Cerebellar nuclear complex (tissue), 1 donor: ENCODE measurements at places on chromosomes 4 and X.

- DNase-seq, result no peak
Observed at GRCh38 chr4:14404730-14405129, 597.6 kb upstream of the CPEB2 start.

- DNase-seq, result no peak
Observed at GRCh38 chrX:40326186-40326965, 228.6 kb upstream of the BCOR start.

GRCh38 chrX:68511255-68511654, 12.4 kb downstream of the YIPF6 start:
- no peak for DNase-seq

DNA sequence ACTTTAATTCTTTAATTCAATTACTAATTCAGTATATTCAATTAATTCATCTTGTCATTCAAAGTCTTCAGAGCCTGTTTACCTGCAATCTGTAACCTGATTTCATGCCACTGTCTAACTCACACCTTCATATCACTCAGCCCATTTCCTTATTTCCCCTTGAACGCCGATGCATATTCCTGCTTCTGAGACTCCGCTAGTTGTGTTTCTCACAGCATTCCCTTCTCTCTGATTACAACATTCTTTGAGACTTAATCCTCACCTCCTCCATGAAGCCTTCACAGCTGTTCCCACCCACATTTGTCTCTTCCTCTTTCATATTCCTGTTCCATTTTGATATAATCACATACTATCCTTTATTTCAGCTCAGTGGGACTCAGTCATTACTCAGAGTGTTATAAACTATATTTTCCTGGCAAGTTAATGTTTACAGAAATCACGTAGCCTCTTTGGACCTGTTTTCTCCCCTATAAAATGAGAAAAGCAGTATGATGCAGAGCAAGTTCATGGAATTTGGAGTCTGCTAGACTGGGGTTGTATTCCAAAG, 69.0 kb downstream of the MAP9 start:
- DNase-seq, result no peak

DNA sequence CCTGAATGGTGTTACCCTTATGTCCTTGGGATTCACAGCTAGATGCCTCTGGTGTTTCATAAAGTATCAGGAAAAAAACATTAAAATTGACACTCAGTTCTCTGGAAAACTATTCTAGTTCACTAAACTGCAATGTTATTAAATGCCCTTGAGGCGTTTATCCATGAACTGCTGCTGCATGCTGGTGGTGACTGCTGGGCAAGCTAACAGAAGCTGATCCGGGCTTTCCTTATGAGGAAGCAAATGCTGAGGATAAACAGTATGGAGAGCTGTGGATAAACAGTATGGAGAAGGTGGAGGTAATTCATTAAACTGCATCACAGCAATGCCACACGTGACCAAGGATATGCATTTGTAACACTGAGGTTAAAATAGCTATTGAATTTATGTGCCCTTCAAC, 227.0 kb downstream of the NR3C2 start:
- DNase-seq, result no peak

DNA sequence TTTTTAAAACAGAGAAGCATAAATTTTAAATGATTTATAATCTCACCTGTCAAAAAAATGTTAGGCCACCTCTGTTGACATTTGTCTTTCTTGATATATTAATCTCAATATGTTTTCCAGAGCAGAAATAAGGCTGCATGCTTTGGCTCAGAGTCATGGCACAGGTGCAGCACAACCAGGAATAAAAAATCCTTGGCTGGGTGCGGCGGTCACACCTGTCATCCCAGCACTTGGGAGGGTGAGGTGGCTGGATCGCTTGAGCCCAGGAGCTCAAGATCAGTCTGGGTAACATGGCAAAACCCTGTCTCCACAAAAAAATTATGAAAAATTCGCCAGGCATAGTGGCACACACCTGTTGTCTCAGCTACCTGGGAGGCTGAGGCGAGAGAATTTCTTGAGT, 18.1 kb downstream of the CPLX1 start:
- no peak for DNase-seq

- no peak for DNase-seq
Observed at GRCh38 chr4:10083861-10084641, 32.5 kb downstream of the WDR1 start.

GRCh38 chr4:7854697-7855370, 84.8 kb downstream of the AFAP1 start:
- no peak for DNase-seq

- DNase-seq, result no peak
Observed at GRCh38 chrX:8627796-8628195, 104.1 kb downstream of the ANOS1 start.

GRCh38 chrX:131841496-131842437, 181.3 kb upstream of the STK26 start:
- no peak for DNase-seq

- DNase-seq, result no peak
Observed at GRCh38 chr4:36392024-36392423, 110.6 kb downstream of the DTHD1 start.

DNA sequence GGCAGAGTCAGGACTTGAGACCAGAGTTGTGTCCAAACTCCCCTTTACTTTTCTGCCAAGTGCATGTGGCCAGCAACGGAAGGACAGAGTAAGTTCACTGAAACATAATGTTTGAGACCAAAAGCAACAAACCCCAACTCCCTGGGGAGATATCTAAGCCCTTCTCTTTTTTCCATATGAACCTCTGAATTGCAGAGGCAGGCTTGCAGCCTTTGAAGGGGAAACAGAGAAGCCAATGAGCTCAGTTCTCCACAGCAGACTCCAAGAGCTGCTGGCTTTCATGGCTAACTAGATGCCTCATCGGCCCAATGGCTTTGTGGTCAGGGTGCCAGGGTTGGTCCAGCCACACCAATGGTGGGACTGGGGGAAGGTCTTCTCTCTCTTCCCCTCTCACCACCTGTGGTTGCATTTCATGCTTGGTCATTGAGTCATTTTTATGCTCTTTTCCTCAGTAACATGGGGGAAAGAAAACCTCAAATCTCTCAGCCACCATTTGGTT, 34.0 kb downstream of the STARD8 start:
- no peak for DNase-seq

- no peak for DNase-seq
Observed at GRCh38 chrX:95056901-95057300, 1382.9 kb downstream of the FAM133A start.

- no peak for DNase-seq
Observed at GRCh38 chrX:121308276-121308805, 260.9 kb downstream of the GLUD2 start.

DNA sequence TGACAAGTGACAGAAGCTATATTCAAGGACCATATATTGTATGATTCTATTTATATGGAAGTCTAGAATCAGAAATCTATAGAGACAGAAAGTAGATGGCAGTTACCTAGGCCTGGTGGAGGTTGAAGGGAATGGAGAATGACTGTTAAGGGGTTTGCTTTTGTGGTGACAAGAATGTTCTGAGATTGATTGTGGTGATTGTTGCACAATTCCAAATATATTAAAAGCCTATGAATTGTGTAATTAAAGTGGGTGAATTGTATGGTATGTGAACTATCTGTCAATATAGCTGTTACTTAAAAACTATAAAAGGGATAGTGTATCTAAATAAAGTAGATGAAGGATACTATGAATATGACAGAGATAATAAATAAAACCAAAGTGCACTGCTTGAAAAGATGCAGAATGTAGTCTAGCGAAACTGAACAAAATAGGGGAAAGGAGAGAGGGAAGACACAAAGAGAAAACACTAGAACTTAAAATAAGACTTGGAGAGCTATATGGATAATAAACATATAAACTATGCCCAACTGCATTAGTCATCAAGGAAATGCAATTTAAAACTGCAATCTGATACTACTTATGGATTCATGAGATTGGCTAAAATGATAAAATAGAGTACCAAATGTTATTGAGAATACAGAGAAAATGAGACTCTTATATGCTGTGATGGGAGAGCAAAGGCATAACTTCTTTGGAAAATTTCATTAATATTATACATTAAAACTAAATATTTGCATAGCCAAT, 82.1 kb upstream of the BANK1 start:
- DNase-seq, result no peak

GRCh38 chr4:48033412-48033811, 16.8 kb downstream of the NIPAL1 start:
- DNase-seq, result no peak

GRCh38 chrX:39442332-39442731, 641.1 kb downstream of the MID1IP1 start:
- no peak for DNase-seq

DNA sequence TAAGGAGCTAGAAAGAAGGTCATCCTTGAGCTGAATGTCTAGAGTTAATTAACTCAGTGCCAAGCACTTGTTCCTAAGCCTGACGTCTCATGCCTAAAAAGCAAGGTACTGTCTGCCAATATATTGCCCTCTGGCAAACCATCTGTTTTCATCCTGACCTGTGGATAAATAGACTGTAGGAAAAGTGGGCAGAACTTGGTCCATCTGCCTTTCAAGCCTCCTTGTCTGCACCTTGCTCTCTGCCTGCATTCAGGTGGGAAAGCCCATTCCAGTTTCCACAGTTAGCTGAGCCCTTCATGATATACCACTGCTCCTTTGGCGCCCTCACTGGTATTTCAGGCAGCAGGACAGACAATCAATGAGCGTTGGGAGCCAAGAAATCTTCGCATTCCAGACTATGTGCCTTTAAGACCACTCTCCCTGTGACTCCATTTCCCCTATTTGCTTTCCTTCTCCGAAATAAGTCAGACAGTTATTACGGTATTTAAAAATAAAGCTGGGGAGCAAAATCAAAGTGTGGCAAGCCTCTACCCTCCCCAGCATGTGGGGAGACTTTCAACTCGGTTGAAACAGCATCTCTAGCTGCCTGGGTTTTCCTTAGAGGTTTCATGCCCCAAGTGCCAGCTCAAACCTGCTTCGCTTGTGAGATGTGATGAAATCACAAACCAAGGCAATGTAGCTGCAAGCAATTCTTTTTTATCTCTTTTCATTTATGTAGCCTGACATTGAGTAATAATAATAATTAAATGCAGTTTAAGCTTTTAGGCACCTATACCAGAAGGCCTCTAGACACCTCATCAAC, 2.5 kb upstream of the CCDC149 start:
- DNase-seq, result no peak
